ENCODE measurements at places on chromosomes 2 and 18.
A peak's percentile ranks its signal among the peaks of the same experiment; 100 is the strongest.

- no peak for DNase-seq
These were observed 39.2 kb upstream of the KCNJ13 start for GRCh38 chr2:232815569-232815968.

- DNase-seq = peak; percentile 57
These were observed 46.1 kb downstream of the SPRED2 start for GRCh38 chr2:65386344-65386743.

DNA sequence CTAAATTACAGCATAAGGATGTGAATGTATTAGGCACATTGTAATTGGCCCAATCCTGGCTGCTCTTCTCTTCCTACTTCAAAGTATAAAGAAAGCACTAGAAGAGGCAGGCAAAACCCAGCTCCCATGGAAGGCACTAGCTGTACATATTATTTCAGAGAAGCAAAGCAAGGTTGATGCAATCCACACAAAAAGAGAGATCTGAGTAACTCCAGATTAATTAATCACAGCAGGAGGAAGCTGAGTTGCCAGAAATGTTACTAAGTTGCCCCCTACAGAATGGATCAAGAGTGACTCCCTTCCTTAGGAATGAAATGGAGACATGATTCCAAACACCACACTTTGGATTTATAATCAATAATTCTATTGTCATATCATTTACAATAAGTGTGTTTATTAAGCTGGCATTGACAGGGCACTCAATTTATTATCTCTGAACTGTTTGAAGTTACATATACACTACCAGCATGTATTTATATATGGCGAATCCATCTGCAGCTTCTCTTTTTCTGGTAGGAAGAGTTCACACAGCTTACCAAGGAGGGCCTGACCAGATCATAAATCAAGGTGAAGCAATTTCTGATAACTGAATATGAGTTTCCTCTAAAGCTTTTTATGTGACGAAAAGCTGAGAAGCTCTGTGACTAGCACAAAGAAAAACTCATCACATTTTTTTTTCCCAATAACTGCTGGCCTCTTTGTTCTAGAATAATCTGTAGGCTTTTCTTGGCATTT lies 393.1 kb upstream of the LYPD1 start:
- no peak for DNase-seq

DNA sequence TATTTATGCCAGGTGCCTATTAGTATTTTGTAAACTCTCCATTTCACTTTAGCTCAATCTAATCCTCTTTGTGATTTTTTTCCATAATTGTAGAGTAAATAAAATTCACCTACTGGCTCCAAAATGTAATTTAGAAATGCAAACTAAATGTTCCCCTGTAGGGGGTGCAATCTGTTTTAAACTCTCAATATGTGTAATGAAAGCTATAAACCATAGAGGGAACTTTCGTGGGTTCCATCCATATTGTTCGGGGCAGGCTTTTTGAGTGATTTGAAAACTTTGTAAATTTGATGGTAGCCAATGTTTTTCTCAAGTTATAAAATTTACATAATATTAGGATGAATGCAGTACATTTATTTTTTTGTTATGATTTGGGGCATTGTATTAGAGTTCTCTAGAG lies 49.4 kb downstream of the TSPYL6 start:
- peak; percentile 59 for DNase-seq

DNA sequence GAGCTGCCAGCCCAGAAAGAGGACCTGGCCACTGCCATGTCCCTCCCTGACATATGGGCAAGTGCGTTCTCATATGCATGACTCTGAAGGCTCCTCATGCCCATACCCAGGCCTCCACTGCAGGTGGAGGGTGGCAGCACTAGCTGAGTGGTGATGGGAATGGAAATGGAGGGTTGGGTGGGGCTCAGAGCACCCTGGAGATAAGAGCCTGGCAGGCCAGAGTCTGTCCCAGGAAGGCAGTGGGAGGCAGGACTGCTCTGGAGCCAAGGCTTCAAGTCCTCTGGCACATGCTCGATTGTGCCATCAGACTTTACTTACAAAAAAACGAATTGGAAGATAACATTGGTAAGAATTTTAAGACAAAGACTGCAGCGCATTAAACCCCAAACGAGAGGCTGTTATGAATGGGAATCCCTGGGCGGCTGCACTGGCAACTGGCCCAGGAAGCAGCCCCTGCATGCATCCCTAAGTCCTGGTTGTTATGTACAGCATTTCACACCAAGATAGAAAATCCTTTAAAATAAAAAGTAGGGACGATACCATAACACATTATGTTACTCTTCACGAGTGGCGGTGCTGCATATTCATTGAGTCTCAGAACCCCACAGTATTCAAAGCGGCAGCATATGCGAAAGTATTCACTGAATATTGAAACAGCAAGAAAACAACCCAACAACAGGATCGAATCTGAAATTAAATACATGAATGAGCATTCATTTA lies 81.7 kb upstream of the FAM98A start:
- no peak for DNase-seq

DNA sequence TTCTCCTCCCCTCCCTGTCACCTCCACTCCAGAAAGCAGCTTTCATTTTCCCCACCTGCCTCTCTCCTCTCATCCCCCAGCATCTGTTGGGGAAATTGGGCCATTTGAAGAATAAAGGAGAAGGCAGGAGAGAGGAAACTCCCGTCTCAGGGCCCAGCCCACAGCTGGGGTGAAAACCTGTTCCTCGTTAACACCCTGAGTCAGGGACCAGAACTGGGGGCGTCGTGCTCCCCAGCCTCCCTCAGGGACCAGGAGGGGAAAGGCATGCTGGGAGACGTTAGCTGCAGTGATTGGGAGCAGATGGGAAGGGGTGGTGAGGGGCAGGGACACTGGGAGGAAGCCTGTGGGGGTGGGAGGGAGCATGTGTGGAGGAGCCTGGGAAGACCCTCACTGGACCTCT lies 251.3 kb downstream of the DYSF start:
- no peak for DNase-seq

GRCh38 chr2:30960213-30960612 lies 153.0 kb upstream of the CAPN13 start:
- DNase-seq = no peak

GRCh38 chr2:149047118-149047517 lies 8.6 kb downstream of the LYPD6B start:
- DNase-seq = no peak

DNA sequence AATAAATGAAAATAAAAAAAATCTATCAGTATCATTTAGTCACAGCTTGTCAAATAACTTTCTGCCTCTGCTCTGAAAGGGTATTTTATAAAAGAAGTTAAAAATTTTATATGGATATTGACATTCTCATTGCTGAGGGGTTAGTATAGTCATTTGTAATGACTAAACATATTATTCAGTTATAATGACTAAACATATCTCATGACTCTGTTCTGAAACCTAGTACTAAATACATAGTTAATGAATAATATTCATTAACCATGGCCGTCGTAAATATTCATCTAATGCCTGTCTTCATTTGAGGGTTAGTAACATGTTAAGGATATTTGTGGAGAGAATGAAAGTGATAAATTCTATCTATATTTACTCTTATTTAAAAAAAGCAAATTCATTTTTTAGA lies 69.1 kb upstream of the MAP4K3 start:
- DNase-seq = no peak

- DNase-seq = no peak
These were observed 24.9 kb downstream of the MTCL1 start for GRCh38 chr18:8730080-8730827.

DNA sequence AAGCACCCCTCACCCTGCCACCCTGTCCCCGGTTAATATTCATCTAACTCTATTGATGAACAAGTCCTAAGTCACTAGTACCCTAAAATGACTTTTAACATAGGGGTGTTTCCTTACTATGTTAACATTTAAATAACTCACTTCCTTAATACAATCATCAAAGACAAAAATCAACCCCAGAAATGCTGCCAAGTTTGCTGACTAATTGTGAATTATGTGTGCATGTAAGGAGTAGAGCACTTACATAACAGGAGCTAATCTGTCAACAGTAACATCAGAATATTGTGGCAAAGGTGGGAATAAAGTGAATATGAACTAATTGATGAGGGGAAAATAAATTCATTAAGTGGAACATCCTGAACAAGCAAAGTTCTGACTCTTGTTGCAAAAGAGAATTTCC lies 81.4 kb upstream of the ERBB4 start:
- no peak for DNase-seq

GRCh38 chr2:141570474-141571131 lies 560.2 kb downstream of the LRP1B start:
- DNase-seq = no peak

Measured in adipocyte (in vitro differentiated cells).